ENCODE measurements at places on chromosomes 12 and 14. TPM values are rescaled to one million over a fixed set of nuclear protein-coding genes. Genes with fewer than 3 reads are reported as not detected.
A peak's percentile ranks its signal among the peaks of the same experiment; 100 is the strongest.

GRCh38 chr12:25550186-25550585 lies 2.9 kb downstream of the LMNTD1 start:
- no peaks in the 10 kb centered on the region for H3K27me3 ChIP-seq
- H3K4me3 ChIP-seq = no peak overlapping the region
- no peaks in the 10 kb centered on the region for H3K36me3 ChIP-seq
- DNase-seq = no peak

DNA sequence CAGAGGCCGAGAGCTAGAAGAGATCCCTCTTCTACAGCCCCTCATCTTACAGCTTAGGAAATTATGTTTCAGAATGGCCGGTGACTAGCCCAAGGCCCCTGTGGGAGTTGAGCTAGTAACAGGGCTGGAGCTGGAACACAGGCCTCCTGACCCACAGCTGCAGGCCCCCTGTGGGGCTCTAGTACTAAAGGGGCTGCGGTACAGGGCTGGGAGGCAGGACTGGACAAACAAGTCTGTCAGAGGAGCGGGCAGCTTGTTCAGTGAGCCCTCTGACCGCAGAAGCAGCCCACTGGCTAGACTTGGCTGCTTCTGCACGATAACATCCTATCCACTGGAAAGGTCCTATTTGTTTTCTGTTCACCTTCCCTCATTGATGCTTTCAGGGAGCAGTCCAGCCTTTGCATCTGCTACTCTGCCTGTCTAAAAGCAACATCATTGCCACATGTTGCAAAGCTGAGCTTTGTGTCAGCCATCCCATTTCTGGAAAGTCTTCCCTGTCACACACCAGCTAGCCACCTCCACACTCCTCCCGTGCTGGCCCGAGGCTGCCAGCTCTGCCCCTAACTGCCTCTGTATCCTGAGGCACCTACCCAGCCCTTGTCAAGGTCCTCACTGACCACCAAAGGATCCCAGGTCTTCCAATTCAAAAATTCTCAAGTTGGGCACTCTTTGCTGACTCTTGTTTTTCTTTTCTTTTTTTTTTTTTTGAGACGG lies 10.2 kb downstream of the PSMC1 start:
- DNase-seq = no peak
- no peaks in the 10 kb centered on the region for H3K27me3 ChIP-seq
- no peaks in the 10 kb centered on the region for H3K36me3 ChIP-seq
- no peak overlapping the region for H3K27ac ChIP-seq

The SSTR1 gene
- 6.4 TPM for total RNA-seq

DNA sequence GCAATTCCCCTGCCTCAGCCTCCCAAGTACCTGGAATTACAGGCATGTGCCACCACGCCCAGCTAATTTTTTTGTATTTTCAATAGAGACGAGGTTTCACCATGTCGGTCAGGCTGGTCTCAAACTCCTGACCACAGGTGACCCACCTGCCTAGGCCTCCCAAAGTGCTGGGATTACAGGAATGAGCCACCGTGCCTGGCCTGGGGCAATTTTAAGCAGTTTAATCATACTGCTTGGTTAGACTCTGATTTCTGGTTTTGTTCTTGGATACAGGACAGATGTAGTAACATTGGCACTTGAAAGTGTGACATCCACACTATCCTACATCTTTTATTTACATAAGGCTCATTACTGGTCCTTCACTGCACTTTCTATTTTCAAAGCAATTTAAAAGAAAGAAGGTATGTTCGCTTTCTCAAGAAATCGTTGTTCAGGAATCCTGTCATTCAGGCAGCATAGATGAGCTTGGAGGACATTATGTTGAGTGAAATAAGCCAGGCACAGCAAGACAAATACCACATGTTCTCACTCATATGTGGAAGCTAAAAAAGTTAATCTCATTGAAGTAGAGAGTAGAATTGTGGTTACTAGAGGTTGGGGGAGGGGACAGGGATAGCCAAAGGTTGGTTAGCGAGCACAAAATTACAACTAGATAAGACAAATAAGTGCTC lies 4.0 kb upstream of the NUAK1 start:
- H3K36me3 ChIP-seq = no peaks in the 10 kb centered on the region
- H3K27ac ChIP-seq = no peak overlapping the region
- H3K4me1 ChIP-seq = peaks cover 14% of the 10 kb centered on the region

- peaks cover 11% of the 10 kb centered on the region for H3K4me1 ChIP-seq
- no peak overlapping the region for H3K27ac ChIP-seq
- no peaks in the 10 kb centered on the region for H3K27me3 ChIP-seq
These were observed 18.6 kb downstream of the DUSP6 start for GRCh38 chr12:89333564-89334252.

- no peaks in the 10 kb centered on the region for H3K27me3 ChIP-seq
- DNase-seq = no peak
- H3K4me1 ChIP-seq = peaks cover 4% of the 10 kb centered on the region
- H3K36me3 ChIP-seq = no peaks in the 10 kb centered on the region
These were observed 16.7 kb downstream of the CHST11 start for GRCh38 chr12:104473374-104473983.

- H3K4me1 ChIP-seq = no peaks in the 10 kb centered on the region
- DNase-seq = no peak
- H3K27ac ChIP-seq = no peak overlapping the region
- H3K4me3 ChIP-seq = no peak overlapping the region
- no peaks in the 10 kb centered on the region for H3K36me3 ChIP-seq
These were observed 862.2 kb downstream of the RPS29 start for GRCh38 chr14:48723841-48724495.

The TRAF3 gene
- 28.9 TPM for total RNA-seq

DNA sequence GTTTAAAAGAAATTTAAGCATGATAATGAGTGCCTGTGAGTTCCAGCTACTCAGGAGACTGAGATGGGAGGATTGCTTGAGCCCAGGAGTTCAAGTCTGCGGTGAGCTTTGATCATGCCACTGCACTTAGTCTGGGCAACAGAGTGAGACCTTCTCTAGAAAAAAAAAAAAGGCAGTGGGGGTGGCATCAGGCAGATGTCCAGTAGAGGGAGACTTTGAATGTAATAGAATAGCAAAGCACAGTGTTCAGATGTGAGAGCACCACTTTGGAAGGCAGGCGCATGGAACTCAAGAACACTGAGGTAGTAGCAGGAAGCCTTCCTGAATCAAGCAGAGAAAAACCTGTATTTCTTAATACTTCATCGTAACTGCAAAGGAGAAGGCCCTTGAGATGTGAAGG lies 394.5 kb upstream of the GARIN6 start:
- H3K4me3 ChIP-seq = no peak overlapping the region
- no peaks in the 10 kb centered on the region for H3K27me3 ChIP-seq
- H3K36me3 ChIP-seq = no peaks in the 10 kb centered on the region
- no peak overlapping the region for H3K27ac ChIP-seq

DNA sequence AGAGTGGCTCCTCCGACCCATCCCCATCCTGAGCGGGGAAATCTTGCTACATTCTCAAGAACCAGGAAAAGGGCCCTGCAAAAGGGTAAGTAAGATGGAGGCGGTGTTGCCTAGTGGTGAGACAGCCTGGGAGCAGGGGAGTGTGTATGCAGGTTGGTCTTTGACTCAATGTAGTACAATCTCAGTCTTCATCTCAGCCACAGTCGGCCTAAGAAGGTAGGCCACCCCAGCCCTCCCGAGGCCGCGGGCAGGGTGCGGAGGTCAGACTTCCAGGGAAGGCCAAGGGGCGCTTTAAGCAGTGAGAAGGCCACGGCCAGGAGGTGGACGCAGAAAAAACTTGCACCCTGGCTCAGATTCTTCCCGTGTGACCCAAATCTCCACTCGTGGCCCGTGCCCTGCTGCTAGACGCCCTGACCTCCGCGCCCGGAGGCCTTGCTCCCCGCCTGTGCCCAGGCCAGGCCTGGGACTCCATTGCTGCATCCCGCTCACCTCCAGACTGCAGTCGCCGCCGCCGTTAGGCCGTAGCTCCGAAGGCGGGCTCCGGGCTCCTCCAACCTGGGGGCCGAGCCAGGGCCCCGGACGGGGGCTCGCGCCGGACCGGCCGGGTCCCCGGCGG lies 435 bp downstream of the FOXM1 start:
- peaks cover 17% of the 10 kb centered on the region for H3K4me1 ChIP-seq
- peak overlapping the region; percentile 96 for H3K27ac ChIP-seq
- H3K27me3 ChIP-seq = no peaks in the 10 kb centered on the region
- peak overlapping the region; percentile 90 for H3K4me3 ChIP-seq

DNA sequence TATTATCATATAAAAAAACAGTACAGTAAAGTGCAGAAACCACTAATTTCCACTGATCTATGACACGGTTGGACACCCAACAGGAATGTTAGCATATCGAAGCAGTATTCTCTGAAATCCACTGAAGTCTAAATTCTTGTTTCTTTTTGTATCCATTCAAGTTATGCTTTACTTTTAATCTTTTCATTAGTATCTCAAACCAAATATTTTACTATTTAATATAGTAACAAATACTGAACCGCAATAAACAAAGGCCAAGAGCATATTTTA lies 41.1 kb downstream of the ATXN2 start:
- peaks cover 11% of the 10 kb centered on the region for H3K4me1 ChIP-seq
- no peak overlapping the region for H3K4me3 ChIP-seq
- no peaks in the 10 kb centered on the region for H3K27me3 ChIP-seq
- no peaks in the 10 kb centered on the region for H3K36me3 ChIP-seq
- no peak overlapping the region for H3K27ac ChIP-seq

- DNase-seq = no peak
- no peaks in the 10 kb centered on the region for H3K27me3 ChIP-seq
- H3K36me3 ChIP-seq = no peaks in the 10 kb centered on the region
- no peak overlapping the region for H3K4me3 ChIP-seq
- H3K4me1 ChIP-seq = no peaks in the 10 kb centered on the region
These were observed 44.7 kb downstream of the RIMKLB start for GRCh38 chr12:8742501-8742900.

The NANOG gene
- 0.16 TPM for total RNA-seq

- H3K27me3 ChIP-seq = no peaks in the 10 kb centered on the region
- no peaks in the 10 kb centered on the region for H3K36me3 ChIP-seq
- H3K4me1 ChIP-seq = peaks cover 42% of the 10 kb centered on the region
These were observed 81.6 kb downstream of the ITPK1 start for GRCh38 chr14:93033983-93034670.

The MMP14 gene
- total RNA-seq = 59.5 TPM

GRCh38 chr12:52216100-52216499 lies 16.9 kb upstream of the KRT7 start:
- H3K27me3 ChIP-seq = no peaks in the 10 kb centered on the region
- H3K4me1 ChIP-seq = no peaks in the 10 kb centered on the region
- no peak for DNase-seq
- H3K36me3 ChIP-seq = no peaks in the 10 kb centered on the region
- no peak overlapping the region for H3K27ac ChIP-seq
- no peak overlapping the region for H3K4me3 ChIP-seq

DNA sequence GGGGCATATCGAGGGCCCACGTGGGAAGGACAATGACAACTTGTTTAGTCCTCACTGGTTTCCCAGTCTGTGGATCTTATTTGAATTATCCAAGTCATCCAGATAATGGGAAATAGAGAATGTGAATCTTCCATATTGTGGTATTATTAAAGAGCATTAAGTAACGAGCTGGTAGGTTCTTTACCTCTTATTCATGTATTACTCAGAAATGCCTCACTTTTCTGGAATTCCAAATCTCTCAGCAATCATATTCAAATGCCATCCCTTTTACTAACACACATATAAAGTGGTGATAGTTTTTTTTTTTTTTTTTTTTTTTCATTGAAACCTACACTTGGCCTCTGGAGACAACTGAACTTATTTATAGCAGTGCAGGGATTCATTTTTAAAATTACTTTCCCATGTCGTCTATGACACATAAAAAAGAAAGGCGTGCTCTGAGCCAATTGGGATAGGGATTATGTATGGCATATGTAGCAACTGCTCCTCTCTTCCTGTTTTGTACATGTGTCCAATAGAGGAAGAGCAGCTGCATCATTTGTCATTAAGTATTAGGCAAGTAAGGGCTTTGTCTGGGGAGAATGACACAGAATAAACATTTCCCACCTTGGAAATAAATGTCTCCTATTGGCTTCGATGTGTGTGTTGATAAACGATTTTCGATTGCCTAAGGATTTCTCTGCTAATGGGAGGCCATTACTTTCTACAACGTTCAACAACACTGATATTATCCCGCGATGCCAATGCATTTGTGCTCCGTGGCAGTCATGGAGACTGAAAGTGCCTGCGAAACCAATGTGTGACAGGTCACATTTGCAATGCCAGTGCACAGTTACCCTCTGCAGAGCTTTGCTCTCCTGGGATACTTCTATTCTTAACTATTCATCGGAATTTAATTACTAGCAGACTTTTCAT lies 78.6 kb upstream of the IFNG-AS1 start:
- no peaks in the 10 kb centered on the region for H3K4me1 ChIP-seq
- no peaks in the 10 kb centered on the region for H3K36me3 ChIP-seq
- no peak overlapping the region for H3K27ac ChIP-seq
- no peak overlapping the region for H3K4me3 ChIP-seq
- peaks cover 3% of the 10 kb centered on the region for H3K27me3 ChIP-seq

GRCh38 chr12:92786045-92786444 lies 83.3 kb downstream of the PLEKHG7 start:
- no peaks in the 10 kb centered on the region for H3K27me3 ChIP-seq
- H3K36me3 ChIP-seq = no peaks in the 10 kb centered on the region
- DNase-seq = no peak
- H3K27ac ChIP-seq = no peak overlapping the region
- no peaks in the 10 kb centered on the region for H3K4me1 ChIP-seq

GRCh38 chr12:8917751-8918150 lies 3.4 kb downstream of the PHC1 start:
- H3K36me3 ChIP-seq = no peaks in the 10 kb centered on the region
- H3K27ac ChIP-seq = no peak overlapping the region
- no peak overlapping the region for H3K4me3 ChIP-seq
- H3K4me1 ChIP-seq = peaks cover 15% of the 10 kb centered on the region

GRCh38 chr12:91276509-91276908 lies 93.9 kb upstream of the DCN start:
- H3K27ac ChIP-seq = no peak overlapping the region
- no peak for DNase-seq
- H3K36me3 ChIP-seq = no peaks in the 10 kb centered on the region
- H3K4me3 ChIP-seq = no peak overlapping the region
- no peaks in the 10 kb centered on the region for H3K27me3 ChIP-seq

DNA sequence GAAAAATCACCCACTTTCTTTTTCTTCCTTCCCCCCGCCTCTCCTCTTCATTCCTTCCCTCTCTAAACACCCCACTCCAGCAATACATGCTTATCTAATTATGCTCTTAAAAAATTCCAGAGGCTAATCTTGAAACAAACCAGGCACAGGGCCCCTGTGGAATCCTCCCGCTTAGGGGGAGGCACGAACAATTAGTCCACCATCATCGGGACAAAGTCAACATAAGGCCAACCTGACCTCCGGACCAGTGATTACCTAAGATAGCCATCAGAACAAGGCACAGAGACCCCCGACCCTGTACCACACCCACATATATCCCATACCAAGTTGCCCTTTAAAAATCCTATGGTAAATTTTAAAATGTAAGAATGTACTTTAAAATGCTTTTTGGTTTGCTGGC lies 47.1 kb downstream of the KIF21A start:
- H3K27ac ChIP-seq = no peak overlapping the region
- no peaks in the 10 kb centered on the region for H3K4me1 ChIP-seq
- no peaks in the 10 kb centered on the region for H3K27me3 ChIP-seq
- no peak overlapping the region for H3K4me3 ChIP-seq

The RAPGEF3 gene
- total RNA-seq = 51.7 TPM

GRCh38 chr12:92030618-92031017 lies 115.0 kb downstream of the BTG1 start:
- H3K4me1 ChIP-seq = peaks cover 5% of the 10 kb centered on the region
- no peaks in the 10 kb centered on the region for H3K27me3 ChIP-seq
- no peak overlapping the region for H3K4me3 ChIP-seq
- H3K27ac ChIP-seq = peak overlapping the region; percentile 79
- H3K36me3 ChIP-seq = no peaks in the 10 kb centered on the region
- DNase-seq = peak; percentile 51
